ENCODE measurements at places on chromosomes 3 and 15.
A peak's percentile ranks its signal among the peaks of the same experiment; 100 is the strongest.

DNA sequence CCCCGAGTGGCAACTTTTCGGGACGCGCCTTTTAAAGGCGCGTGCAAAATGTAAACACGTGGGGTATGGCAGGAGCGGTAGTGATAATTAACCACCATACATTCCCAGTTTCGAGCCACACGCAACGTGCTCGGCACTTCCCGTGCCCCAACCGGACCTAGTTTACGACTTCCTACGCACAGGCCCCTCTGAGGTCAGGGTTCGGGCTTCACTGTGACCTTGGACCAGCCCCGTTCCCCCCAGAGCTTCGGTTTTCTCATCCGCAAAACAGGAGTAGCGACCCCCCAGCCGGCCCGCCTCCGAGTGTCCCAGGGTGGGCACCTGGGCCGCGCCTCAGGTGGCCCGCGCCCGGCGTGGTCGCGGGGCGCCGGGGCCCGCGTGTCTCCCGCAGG, 451 bp downstream of the CHCHD4 start:
- DNase-seq, result peak; percentile 66

DNA sequence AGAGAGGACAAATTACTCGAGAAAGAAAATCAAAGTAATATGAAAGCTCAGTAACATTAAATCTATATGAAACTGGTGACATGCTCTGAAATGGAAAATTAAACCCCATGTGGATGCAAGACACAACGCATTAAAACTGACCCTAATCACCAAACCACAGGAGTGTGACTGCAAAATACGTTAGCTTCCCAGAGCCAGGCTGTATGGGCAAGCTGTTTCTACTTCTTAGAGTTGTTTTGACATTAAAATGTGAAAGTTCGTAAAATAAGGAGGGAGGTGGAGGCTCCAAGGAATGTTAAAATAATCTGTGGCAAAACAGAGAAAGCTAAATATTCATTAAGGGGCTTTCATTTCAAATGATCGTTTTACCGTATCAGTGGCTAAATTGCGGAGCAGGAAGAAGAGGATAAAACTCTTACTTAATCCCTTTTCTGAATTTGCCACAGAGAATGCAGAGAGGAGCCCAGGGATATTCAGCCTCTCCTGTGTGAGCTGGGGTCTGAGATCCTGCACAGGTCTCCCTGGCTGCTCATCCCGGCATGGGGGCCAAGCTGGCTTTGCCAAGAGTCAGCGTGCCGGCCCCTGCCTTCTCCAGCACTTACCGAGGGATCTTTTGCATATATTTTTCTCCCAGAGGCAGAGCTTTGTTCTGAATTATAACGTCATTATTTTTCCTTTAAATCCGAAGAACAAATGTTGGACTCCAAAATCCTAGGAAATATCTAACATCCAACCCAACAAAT, 239.8 kb upstream of the THBS1 start:
- no peak for DNase-seq

DNA sequence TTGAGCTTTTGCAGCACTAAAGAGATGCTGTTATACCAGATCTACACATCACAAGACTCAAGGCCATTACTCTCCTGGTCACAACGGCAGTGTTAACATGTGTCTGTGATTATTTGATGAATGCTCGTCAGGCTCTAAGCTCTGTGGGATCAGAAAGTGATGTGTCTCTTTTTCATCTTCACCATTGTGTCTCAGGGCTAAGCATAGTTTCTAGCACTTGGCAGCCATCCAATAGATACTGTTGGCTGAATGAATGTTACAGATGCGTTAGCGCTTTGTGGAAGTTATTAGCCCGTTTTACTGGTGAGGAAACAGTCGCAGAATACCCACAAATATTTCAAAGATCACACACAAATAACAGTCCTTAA, 1.2 kb upstream of the FAM81A start:
- no peak for DNase-seq

DNA sequence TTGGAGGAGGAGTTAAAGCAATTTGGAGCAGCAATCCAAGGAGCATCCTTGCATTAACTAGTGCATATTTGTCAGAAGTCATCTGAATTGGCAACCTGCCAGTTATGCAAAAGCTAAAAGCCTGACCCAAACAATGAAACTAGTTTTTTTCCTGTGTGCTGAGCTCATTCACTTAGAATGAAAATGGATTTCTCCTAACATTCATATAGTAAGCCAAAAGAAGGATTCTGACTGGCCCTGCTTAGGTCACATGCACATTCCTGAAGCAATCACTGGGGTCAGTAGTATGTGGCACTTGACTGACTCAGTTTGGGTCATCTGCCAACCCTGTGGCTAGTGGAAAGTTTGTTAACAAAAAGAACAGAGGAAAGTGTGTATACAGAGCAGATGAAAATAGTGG, 30.5 kb downstream of the OXSM start:
- DNase-seq, result no peak

- DNase-seq, result no peak
These were observed 37.3 kb downstream of the HCN4 start for GRCh38 chr15:73331501-73331900.

- DNase-seq, result no peak
These were observed 3.6 kb upstream of the LRCH3 start for GRCh38 chr3:197787412-197787811.

DNA sequence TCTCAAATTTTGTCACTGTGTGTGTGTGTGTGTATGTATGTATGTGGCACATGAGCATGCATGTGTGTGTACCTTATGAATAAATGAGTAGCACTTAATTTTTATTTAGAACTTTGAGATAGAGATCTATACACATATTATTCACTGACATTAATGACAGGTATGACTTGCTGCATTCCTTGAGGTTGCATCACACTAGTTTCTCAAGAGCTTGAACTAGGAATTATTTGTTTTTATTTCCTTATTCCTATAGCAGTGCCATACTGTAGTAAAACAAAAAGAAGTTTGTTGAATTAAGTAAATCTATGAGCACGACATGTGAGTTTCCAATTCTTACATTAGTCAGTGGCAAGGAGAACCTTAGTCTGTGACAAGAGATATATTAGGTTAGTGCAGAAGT, 943.9 kb downstream of the ROBO1 start:
- DNase-seq, result no peak

DNA sequence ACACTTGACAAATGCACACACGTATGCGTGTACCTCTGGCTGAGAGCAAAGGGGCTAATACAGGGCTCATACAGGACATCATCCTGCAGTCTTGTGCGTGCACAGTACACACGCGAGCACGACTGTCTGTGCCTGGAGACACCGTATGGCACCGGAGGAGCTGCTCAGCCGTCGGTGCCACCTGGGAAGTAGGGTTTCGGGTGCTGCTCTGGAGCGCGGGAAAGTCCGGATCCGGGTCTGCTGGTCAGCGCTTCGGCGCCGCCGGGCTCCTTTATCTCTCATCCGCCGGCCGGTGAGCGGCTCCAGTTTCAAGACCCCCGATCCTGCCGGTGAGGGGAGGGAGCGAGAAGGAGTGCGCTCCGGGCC, 9.3 kb downstream of the FOXL2 start:
- DNase-seq, result no peak

GRCh38 chr3:185366913-185367312, 4.0 kb downstream of the MAP3K13 start:
- DNase-seq, result no peak

DNA sequence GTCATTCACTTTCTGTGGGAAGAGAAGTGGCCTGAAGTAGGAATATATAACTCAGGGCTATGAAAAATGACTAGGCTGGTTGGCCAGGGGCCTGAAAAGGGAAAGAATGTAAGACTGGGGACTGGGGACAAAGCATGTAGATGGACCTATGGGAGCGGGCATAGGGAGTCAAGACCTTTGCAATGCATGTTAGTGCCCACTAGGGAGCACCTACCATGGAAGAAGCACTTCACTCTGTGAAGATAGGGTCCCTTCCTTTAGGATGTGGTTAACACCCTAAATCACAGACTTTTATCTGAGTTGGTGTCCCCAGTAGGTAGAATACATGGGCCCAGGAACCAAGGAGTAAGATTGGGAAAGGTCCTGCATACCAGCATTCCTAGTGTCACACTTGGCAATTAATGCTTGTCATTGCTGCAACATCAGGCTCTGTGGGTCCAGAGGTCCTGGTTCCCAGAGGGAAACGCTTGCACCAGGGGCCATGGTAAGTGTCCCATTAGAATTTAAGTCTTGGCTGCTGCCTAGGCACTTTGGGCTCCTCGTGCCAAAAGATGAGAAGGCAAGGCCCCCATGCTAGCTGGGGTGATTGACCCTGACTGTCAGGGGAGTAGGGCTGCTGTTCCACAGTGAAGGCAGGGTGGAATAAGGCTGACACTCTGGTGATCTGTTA, 79.6 kb downstream of the CRYGS start:
- no peak for DNase-seq
